AG10803 (cell line): ENCODE measurements at places on chromosomes 16 and 17.

- no peak for DNase-seq
These were observed 987 bp upstream of the SLC4A1 start for GRCh38 chr17:44268709-44269534.

GRCh38 chr17:62741290-62741689 is 66.8 kb downstream of the MARCHF10 start:
- DNase-seq, result no peak

GRCh38 chr17:3923466-3924190 is 7.4 kb upstream of the P2RX1 start:
- DNase-seq, result no peak

GRCh38 chr16:51024703-51025102 is 126.4 kb downstream of the SALL1 start:
- DNase-seq, result no peak

DNA sequence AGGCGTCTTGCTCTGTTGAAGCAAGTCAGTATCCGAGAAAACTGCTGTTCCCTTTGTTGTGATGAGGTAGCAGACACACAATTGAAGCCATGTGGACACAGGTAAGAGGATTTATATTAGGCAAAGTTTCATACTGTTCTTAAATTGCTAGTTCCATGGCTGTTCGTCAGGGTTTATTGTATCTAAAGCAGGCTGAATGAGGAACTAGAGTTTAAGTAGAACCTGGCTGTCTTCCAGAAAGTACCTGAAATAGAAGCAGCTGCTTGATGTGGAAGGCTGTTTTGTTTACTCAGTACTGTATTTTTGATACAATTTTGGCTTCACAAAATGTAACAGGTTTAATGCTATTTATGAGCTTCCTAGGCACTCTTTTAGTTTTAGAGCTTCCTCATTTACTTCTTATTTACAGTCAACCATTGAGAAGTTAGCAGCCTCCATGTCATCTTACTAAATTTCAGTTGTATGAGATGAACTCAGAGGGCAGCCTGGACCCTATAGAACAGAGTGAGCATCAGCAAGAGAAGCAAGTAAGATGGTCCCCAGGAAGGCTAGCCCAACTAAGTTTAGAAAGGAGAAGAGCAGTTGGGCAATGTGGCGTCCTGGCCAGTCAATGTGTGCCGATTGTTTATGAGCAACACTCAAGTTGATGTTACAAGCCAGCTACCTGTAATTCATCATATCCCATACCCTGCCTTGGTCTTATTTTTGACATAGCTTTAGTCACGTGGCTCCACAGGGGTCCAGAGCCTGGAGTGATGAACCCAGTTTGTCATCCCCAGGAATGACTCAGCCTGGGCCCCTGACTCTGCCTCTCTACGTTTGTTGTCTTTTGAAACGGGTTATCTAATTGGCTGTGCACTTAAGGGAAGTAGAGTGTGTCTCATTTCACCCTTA is 9.7 kb upstream of the ARL2BP start:
- DNase-seq, result no peak

- no peak for DNase-seq
These were observed 191.4 kb downstream of the ZNF423 start for GRCh38 chr16:49664221-49665215.

DNA sequence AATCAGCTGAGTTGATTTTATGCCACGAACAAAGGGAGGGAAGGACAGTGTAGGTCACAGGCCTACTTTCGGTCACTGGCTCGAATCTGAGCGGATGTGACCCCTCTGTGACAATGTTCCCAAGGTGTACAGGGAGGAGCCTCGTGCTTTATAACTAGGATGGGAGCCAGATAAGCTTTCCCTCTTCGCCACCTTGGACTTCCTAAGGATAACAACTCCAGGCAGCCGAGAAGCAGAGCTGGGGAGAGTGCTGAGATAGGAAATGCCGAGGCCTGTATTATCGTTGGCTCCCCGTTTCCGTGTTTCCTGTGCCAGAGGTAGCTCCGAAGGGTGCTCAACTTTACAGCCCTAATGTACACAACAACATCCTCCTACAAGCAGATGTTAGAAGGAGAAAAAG is 217.8 kb upstream of the IRX3 start:
- no peak for DNase-seq

- no peak for DNase-seq
These were observed 13.7 kb downstream of the C16orf95 start for GRCh38 chr16:87303431-87303930.

- peak; percentile 62 for DNase-seq
These were observed 309.4 kb downstream of the SEC14L1 start for GRCh38 chr17:77449908-77450741.

GRCh38 chr17:79792984-79793923 is 3.6 kb downstream of the CBX8 start:
- DNase-seq, result peak; percentile 96

DNA sequence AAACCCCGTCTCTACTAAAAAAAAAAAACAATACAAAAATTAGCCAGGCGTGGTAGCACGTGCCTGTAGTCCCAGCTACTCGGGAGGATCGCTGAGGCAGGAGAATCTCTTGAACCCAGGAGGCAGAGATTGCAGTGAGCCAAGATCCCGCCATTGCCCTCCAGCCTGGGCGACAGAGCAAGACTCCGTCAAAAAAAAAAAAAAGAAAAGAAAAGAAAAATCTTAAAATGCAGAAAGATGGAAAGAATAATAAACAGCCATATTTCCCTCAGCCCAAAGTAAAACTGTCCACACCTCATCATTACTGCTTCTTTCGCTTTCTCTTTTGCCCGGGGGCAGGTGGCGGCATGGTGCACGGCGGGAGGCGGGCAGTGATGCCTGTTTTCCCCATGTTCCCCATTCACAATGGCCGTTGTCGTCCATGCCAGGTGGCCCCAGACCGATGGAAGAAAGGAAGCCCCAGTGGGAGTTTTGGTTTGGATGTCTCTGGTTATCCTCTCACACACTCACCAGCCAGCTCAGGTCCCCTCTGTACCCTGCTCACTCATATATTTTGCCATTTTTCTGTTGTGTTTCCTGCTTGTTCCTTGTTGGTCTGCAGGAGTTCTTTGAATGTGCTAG is 37.0 kb upstream of the PEMT start:
- no peak for DNase-seq

- no peak for DNase-seq
These were observed 6.1 kb downstream of the DBNDD1 start for GRCh38 chr16:90012991-90013745.

DNA sequence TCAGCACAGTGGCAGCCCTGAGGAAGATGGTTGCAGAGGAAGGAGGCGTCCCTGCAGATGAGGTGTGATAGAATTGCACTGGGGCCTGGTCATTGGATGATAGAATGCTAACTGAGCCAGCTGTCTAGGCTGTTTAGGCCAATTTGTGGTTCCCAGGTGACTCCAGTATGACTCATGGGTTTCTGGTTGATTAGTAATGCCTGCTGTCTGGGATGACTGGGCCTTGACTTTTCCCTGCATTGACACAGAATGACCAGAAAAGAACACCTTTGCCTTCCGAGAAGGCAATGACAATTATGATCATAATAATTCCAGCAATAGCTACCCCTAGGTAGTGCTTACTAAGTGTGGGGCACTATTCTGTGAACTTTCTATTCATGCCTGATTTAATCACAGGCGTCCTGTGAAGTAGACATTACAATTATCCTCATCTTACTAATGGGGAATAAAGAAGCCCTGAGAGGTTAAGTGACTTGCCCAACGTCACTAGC is 31.5 kb downstream of the USP43 start:
- DNase-seq, result peak; percentile 52

DNA sequence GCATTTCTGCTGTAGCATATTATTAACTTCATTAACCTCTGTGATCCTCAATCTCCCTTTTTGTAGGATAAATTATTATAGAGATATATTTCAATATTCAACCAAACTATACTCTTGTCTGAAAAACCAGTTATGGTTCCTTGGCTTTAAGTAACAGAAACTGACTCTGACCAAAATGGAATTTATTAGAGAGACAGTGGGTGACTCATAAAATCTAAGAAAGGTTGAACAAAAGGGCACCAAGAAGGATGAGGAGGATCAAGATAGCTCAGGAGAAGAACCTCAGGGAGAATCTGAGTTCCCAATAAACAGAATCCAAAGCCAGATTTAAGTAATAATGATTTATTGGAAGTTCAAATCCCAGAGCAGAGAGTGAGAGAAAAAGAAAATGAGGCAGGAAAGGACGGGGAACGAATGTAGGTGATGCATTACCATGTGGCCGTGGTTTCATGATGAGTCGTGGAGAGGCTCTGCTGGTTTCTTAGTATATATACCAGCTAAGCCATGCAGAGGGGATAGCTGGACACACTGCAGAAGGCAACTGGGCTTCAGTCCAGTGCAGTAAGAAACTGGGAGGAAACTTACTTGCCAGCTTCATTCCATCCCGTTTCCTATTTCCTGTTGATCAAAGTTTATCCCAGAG is 151.5 kb upstream of the GOT2 start:
- DNase-seq, result peak; percentile 8

DNA sequence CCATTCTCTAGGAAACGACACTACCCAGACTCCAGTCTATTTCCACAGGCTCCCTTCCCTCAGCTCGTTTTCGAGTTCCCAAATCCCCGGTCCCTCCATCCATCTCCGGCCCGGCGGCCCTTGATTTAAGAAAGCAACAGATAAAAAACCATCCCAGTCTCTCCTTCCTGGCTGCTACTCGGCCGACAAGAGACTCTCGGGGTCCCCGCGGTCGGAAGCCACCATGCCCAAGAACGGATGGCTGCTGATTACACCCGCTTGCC is 182 bp downstream of the RPL26 start:
- no peak for DNase-seq

GRCh38 chr16:65122724-65123395 is 997 bp upstream of the CDH11 start:
- peak; percentile 79 for DNase-seq

- no peak for DNase-seq
These were observed 26.9 kb downstream of the GPT2 start for GRCh38 chr16:46911038-46911437.

DNA sequence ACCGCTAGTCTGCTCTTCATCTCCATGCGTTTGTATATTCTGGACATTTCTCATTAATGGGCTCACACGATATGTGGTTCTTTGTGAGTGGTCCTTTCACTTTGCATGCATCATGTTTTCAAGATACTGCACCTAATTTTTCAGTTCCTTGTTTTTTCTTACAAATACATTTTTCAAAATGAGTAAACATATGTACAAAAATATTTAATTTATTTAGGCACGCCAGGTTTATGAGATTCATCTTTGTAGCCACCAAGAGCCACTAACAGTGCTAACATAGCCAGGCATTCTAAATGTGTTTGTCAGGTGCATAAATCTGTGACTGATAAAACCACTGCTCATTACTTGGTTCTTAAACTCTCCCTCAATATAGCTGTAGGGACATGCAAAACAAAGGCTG is 375.3 kb downstream of the WWOX start:
- no peak for DNase-seq

GRCh38 chr17:78249818-78250806 is 18.7 kb downstream of the TMEM235 start:
- DNase-seq, result no peak

DNA sequence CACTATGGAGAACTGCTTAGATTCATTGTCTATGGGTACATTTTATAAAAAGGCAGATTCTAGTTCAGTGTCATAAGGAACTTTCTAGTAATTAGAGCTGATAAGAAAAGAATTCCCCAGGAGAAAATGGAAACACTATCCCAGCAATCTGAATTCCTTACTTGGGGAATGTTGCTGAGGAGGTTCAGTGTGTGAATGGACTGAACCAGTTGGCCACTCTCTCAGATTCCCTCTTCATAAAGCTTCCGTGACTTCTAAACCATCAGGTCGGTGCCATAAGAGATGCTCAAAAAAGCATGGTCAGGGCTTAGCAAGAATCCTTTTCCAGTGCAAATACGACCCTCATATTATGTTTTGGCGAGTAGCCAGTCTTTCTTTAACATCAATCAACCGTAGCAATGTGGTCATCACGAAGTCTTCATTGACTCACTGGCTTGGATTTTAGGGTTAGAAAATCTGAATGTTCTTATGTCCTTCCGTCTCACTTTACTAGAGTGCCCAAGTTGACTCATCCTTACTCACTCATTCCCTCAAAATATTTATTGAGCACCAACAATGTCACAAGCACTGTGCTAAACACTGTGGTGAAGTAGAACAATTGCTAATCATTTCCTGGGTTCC is 102.7 kb upstream of the HLF start:
- DNase-seq, result peak; percentile 76

GRCh38 chr17:29870836-29871465 is 59.1 kb downstream of the SSH2 start:
- DNase-seq, result peak; percentile 41

- DNase-seq, result no peak
These were observed 344.0 kb downstream of the CA10 start for GRCh38 chr17:51814521-51814920.

- DNase-seq, result peak; percentile 20
These were observed 31.6 kb downstream of the NTN1 start for GRCh38 chr17:9052921-9053320.

DNA sequence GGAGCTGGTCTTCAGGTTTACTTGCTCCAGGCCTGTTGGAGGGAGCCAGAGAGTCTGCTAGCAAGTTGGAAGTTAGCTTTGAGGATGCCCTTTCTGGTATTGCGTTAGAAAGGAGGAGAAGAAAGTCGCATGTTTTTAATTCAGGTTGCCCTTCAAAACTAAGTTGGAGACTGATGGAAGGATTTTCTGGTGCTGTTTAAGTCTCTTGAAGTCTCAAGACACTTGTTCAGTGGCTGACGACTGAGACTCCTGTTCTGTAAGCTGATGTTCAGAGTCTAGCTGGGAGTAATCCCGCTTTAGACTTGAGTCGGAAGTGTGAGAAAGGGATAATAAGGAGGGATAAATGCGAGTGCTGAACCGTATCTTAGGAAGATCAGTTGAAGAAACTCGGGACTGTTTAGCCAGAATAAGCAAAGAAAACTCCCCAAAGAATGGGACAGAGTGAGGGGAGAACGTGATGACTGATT is 740 bp downstream of the AATF start:
- DNase-seq, result no peak

DNA sequence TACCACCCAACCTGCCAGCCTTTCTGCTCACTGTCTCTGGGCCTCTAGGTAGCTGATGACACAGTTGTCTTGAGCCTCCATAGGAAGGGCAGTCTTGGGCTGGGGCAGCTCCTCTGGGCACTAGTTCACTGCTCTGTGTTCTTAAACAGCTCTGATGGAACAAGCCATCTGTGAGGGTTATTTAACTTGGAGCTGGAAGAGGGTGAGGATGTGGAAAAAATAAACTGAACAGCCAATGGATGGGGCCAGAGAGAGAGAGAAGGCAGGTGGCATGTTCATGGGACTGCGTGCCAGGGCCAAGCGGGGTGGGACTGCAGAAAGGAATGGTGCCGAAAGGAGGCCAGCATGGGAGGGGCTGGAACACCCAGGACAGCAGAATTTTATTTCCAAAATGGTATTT is 52.6 kb downstream of the HIC1 start:
- no peak for DNase-seq

DNA sequence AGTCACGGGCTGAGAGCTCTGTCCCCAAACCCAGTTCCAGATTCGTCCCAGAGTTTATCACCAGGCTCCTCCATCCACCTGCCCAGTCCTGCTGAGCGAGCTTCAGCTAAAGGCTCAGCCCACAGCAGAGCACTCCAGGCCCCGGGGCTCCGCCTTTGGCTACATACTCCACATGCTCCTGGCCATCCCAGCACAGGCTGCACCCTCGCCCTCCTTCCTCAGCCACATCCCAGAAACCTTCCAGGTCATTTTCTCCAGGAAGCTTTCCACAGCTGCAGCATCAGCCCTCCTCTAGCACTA is 4.7 kb upstream of the CD2BP2 start:
- no peak for DNase-seq

- no peak for DNase-seq
These were observed 682.4 kb downstream of the KCNJ18 start for GRCh38 chr17:22374741-22375140.
